A549 treated with CpdA at 1 μM for 4 hours (cell line): ENCODE measurements at places on chromosomes 7 and 10. TPM values are rescaled to one million over a fixed set of nuclear protein-coding genes. Genes with fewer than 3 reads are reported as not detected.

The SH2B2 gene
- total RNA-seq: 2.1 to 3.7 TPM (median 3.5 TPM) in 5 replicates

The USP6NL gene
- total RNA-seq: 11.3 to 14.0 TPM (median 12.7 TPM) in 5 replicates

The PRF1 gene
- 0.05 TPM in 1 of 5 replicates, not detected in the others for total RNA-seq

The KIF11 gene
- total RNA-seq: 32.8 to 48.0 TPM (median 35.5 TPM) in 5 replicates

The TEX47 gene
- total RNA-seq: not detected in 5 replicates

The OR9A2 gene
- total RNA-seq: not detected in 5 replicates

The COL13A1 gene
- total RNA-seq: 0.41 to 0.57 TPM (median 0.43 TPM) in 5 replicates

The OR6V1 gene
- total RNA-seq: not detected in 5 replicates

The ANK3 gene
- 0.22 to 0.79 TPM (median 0.45 TPM) in 5 replicates for total RNA-seq

The APBB1IP gene
- total RNA-seq: 9.3 to 11.1 TPM (median 10.5 TPM) in 5 replicates

The PLPP4 gene
- 0.09 to 0.14 TPM (median 0.13 TPM) in 4 of 5 replicates, not detected in the other for total RNA-seq

The CUTC gene
- total RNA-seq: 33.8 to 37.7 TPM (median 35.8 TPM) in 5 replicates

The NPSR1 gene
- total RNA-seq: not detected in 5 replicates

The AS3MT gene
- total RNA-seq: 3.3 to 4.7 TPM (median 4.0 TPM) in 5 replicates

The OR2A5 gene
- total RNA-seq: not detected in 5 replicates

The ST7 gene
- 25.8 to 28.1 TPM (median 26.3 TPM) in 5 replicates for total RNA-seq
